ENCODE measurements at places on chromosomes 6 and 20.

GRCh38 chr6:1962201-1962600, 283.2 kb downstream of the GMDS start:
- no peak for DNase-seq

DNA sequence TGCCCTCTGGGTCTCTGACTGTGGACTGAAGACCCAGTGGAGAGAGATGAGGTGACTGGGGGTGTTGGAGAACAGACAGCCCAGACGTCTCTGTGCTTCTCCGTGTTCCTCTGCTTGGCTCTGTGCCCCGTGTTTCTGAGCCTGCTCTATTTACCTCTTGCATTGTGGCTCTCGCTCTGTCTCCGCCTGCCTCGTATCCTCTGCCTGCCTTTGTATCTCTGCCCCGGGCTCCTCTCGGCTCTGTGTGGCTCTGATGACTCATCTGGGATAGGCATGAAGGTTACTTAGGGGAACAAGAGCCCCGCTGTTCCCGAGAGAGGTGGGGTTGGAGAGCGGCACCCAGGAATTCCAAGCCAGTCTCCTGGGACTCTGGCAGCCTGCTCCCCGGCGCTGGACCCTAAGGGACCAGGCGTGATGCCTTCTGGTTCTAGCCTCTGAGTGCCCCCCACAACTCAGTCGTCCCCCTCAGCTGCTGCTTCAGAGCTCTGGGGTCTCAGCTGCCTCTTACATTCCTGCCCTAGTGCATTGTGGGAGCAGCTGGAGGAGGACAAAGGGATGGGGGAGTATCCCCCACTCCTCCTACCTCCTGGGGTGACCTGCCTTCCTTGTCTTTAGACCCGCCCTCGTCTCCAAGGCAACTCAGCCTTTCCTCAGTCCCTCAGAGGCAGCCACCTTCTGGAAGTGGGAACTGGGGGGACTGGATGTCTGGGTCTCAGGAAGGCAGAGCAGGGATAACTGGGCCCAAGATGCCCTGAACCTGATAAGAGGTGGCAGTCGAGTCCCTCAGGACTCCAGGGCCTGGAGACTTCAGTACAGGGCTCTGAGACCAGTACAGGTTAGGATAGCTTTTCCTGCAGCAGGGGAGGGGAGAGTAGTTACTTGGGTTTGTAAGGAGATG, 1.9 kb downstream of the DDR1 start:
- no peak for DNase-seq

GRCh38 chr20:26167499-26167898, 470.8 kb upstream of the ZNF337 start:
- DNase-seq, result no peak

DNA sequence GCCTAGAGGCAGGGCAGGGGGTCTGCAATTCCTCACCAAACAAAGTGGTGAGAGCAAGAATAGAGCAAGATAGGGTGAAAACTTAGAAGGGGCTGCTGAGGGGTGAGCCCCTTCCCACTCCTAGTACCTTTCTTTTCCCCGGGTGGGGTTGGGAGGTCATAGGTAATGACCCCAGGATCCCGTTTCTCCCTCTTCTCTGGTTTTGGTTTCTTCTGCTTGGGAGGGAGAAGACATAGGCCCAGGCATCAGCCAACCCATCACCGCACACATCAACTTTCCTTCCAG, 3.5 kb downstream of the VARS1 start:
- no peak for DNase-seq

DNA sequence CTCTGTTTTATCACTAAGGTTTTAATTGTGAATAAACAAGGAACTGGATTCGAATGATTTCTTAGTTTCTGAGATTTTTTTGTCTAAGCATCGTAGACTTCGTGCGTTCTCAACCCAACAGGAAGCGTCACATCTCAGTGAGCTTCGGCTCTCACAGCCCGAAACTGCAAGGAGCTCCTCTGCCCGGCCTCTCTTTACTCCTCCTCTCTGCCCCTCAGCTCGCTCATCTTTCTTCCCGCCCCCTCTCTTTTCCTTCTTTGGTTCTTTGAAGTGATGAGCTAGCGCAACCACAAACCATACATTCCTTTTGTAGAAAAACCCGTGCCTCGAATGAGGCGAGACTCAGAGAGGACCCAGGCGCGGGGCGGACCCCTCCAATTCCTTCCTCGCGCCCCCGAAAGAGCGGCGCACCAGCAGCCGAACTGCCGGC, 480 bp upstream of the NT5E start:
- no peak for DNase-seq

DNA sequence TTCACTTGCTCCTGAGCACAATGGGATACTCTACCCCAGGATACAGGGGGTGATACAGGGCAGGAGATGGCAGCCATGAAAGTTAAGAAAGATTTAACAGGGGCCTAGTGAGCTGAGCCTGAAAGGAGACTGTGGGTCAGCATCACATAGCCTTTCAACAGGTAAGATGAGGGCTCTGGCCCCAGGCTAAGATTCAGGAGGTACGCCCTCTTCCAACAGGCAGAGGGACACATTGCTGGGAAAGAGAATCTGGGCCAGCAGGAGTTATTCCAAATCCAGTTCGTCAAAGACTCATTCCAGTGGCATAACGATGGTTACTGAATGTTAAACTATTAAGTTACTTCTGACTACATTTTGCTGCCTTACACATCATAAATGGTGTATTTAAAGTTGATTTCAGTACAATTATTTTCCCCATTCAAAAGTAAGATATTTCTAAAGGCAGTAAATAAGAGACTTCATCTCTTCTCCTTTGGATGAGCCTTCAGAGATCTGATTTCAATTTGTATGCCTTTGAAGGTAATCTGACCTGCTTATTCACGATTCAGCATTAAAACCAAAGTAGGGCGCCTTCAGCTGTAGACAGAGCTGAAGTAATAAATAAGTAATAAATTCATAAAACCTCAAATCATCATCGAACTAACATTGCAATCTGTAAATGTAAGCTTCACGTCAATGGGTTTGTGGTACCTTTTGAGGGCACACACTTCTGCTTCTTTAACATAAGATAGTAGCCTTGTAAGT, 62.4 kb downstream of the HS3ST5 start:
- no peak for DNase-seq

DNA sequence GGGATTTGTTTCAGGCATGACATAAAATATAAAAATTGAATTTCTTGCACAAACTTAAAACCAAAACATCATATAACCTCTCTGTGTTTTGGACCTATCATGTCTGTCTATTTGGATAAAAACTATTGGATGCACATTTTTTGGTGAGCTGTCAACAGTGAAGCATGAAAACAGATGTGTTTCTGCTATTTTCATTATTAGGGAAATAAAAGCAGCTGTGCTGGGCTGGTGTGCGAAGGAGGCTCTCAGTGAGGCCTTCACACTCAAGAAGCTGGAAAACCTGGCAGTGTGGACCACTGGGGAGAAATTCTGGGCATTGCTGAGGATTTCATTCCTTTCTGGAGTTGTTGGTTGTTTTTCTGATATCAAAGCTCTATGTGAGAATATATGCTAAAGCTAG, 395.3 kb downstream of the GJA1 start:
- DNase-seq, result no peak

DNA sequence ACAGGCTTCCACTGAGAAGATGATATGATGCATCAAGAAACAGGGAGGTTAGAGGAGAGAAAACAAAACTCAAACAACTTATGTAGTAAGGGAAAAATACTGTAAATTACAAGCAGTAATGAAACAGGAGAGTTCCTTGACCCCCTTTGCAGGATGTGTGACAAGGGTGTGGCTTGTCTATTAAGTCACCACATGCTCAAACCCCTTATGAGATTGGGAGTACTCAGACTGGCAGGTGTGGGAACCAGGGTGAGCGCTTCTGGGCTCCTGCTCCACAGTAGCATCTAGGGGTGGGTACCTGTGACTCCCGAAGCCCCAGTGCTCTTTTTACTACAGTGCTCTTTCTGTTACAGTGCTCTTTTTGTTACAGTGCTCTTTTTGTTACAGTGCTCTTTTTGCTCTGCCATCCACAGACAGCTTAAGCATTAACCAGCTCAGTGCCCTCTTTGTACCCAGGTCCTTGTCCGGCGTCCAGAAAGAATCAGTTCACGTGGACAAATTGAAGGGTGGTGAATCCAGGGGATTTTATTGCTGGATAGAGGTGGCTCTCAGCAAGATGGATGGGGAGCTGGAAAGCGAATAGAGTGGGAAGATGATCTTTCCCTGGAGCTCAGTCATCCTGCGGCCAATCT, 28.7 kb downstream of the OLIG3 start:
- DNase-seq, result no peak

DNA sequence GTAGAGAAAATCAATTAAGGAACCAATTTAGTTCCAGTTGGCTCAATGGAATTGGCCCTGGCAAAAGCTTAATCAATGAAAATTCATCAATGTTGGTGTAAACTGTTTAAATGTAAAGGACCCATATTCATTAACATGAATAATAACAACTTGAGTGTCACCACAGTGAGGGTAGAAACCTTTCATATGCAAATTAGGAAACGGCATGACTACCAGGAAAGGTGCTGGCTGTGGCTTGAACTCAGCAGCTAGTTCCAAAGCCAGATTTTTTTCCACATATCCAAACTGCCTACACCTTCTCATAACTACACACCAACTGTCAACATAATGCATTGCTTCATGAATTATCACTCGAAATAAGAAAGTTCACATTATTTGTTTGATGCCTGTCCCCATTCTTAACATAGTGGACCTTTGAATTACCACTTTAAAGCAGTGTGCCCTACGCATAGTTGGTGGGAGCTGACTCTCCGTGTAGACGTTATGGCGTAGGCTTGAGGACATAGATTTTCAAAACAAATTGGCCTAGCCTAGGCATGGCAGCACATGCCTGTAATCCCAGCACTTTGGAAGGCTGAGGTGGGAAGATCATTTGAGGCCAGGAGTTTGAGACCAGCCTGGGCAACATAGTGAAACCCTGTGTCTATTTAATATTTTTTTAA, 19.7 kb downstream of the PBOV1 start:
- DNase-seq, result no peak

- no peak for DNase-seq
These were observed 88.0 kb downstream of the SYCP2 start for GRCh38 chr20:59845472-59845871.

DNA sequence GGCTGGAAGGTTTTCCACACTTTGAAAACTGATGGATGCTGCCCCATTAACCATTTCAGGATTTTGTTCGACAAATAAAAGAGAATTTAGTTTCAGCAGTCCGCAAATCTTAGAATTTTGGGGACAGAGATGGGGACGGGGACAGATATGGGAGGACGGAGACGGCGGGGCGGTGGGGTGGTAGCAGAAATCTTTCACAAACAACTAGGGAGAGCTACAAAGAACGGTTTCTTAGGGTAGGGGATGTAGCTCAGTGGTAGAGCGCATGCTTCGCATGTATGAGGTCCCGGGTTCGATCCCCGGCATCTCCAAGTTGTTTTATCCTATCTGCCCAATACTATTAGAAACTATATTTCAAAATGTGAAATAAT, 15.1 kb downstream of the HMGN4 start:
- no peak for DNase-seq

- DNase-seq, result no peak
These were observed 20.2 kb upstream of the MICA start for GRCh38 chr6:31383149-31383548.

DNA sequence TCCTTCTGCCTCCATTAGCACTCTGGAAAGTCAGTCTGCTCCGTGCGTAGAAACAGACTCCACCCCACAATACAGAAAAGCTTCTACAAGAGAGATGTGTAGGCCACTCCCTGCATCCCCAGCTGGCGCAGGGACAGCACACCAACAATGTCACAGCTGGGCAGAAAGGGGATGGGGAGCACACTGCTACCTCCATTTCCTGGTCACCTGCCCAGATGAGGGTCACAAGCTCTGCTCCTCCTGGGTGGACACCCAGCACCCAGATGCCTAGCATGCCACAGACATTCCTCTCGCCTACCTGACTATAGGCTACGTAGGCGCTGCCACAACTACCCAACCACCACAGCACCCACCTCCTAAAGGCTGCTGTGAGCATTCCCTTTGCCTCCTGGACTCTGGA, 12.2 kb downstream of the BEND3 start:
- DNase-seq, result no peak

DNA sequence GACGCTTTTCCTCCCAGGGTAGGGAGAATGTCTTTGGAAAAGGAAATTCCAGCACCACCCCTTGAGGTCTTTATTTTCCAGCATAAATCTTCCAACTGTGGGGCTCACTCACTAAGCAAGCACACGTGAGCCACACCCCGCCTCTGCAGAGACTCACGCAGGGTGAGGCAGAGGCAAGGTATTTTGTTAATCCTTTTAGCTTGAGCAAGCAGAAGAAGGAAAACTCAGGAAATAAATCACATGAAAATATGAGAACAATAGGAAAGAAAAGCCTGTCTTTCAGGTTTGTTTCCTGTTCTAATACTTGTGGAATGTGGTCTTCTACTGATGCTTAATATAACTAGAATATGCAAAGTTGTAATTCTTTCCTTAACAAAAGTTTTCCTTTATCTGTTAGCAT, 4.1 kb upstream of the PHACTR2 start:
- DNase-seq, result no peak

GRCh38 chr6:84508981-84509380, 255.4 kb downstream of the TBX18 start:
- DNase-seq, result no peak

DNA sequence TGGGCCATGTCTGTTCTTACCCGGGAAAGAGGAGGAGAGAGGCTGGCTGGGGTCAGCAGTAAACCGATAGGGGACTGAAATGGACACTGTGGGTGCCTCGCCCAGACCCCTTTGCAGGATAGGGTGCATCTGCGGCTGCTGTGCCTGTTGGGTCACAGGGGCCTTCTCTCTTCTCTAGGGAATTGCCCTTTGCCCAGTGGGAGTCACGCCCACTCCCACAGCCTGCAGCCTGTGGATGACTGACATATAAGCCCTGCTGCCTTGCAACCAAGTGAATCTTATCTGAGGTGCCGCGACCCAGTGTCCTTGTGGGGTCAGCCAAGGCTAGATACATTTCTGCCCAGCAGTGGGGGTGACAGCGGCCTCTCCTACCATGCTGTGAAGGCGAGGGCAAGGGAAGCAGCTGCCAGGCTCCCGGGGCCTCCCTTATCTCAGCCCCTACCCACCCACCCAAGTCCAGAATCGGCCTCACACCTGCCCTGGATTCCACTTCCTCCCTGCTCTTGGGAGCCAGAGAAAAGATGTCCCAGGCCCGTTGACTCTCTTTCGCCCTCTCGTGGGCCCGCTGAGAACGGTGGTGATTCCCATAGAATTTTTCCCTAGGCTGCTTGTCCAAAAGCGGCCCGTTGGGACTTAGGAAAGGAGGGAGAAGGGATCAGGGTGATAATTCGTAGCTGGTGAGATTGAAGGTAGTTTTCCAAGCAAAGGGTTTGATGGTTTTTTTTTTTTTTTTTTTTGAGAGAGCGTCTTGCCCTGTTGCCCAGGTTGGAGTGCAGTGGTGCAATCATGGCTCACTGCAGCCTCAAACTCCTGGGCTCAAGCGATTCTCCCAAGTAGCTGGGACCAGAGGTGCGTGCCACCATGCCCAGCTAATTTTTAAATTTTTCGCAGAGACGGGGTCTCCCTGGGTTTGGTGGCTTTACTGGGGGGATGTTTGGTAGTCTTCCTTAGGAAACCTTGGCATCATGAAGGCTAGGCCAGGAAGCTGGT, 76.4 kb upstream of the RNF24 start:
- no peak for DNase-seq

GRCh38 chr6:3415490-3415889, 41.4 kb downstream of the SLC22A23 start:
- DNase-seq, result no peak
